ENCODE measurements at places on chromosomes 4 and X.
A peak's percentile ranks its signal among the peaks of the same experiment; 100 is the strongest.

GRCh38 chr4:118325431-118325830, 27.4 kb downstream of the PRSS12 start:
- no peak for DNase-seq

DNA sequence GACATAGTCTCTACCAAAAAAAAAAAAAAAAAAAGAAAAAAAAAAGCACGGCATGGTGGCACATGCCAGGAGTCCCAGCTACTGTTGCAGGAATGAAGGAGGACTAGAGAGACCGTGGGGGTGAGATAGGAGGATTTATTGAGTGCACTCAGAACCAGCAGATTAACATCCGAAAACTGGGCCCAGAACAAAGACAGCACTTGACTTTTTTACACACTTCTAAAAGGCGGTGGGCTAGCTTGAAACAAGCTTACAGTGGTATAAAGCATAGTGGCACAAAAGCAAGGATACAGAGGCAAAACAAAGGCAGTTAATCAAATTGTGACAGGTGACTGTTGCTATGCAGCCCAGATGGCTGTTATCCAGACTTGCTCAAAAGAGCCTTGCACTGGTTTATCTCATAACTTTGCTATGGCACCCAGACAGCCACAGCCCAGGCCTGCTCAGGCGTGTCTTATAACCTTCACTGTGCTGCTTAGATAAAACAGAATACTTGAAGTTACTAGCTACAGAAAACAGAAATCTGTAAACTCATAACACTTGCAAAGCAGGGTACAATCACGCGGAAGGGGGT, 9.9 kb upstream of the PI4K2B start:
- DNase-seq = no peak

GRCh38 chrX:130974323-130974722, 71.3 kb upstream of the ENOX2 start:
- no peak for DNase-seq

- no peak for DNase-seq
Measured at GRCh38 chrX:39156051-39156450, 354.8 kb downstream of the MID1IP1 start.

DNA sequence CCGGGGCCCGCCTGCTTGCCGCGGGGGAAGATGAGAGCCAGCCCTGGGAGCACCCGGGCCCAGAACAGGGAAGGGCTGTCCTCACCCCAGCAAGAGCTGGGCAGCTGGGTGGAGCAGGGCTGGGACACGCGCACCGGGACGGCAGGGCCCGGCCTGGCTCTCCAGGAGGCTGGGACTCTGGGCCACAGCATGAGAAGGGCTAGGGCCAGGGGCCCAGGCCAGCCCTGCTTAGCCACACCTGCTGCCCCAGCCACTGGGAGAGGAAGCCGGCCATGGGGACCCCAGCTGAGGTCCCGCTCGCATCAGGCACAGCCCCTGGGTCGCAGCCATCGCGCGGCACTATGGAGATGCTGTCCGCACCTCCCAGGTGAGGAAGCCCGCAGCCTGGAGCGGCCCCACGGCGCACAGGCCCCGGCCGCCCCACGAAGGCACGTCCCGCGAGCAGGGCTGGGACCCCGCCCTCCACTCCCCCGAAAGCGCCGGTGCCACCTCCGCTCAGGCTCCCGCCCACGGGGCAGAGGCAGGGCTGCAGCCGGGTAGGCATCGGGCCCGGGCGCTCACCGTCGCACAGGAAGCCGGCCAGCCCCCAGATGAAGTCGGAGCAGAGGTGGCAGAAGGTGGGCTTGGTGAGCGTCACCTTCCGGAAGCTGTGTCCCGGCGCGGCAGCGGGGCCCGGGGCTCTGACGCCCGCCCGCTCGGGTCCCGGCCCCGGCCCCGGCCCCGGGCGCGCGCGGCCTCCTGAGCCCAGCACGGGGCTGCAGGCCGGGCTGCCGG, 531 bp downstream of the DGKQ start:
- peak; percentile 19 for DNase-seq

DNA sequence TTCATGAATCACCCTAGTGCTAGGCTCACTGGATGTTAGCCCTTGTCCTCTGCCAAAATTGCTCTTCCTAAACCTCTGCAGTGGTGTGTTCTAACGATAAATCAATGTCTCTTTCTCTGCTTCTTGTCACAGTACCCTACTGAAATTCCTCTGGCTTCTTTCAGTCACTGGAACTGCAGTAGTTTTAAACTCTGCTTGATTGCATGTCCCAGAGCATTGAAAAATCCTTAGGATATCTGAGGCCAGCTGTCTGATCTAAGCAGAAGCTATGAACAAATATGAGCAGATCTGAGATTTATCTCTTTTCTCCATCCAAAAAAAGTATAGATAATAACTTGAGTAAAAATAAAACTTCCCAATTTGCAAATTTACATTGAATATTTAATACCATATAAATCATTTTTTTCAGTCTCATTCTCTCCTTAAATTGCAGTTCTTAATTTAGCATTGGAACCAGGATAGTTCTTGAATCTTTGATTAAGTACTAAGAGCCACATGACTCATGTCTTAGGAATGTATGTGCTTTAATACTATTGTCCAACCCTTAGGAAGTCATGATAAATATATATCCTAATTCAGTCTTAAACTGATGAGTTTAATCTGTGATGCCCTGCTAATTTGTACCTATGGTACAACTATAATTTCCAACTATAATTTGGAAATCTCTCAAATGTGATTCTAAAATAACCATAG, 169.7 kb downstream of the PDHA2 start:
- no peak for DNase-seq

GRCh38 chrX:8576821-8577220, 112.2 kb downstream of the VCX3B start:
- DNase-seq = no peak

GRCh38 chr4:184384056-184384809, 90.1 kb downstream of the IRF2 start:
- no peak for DNase-seq

DNA sequence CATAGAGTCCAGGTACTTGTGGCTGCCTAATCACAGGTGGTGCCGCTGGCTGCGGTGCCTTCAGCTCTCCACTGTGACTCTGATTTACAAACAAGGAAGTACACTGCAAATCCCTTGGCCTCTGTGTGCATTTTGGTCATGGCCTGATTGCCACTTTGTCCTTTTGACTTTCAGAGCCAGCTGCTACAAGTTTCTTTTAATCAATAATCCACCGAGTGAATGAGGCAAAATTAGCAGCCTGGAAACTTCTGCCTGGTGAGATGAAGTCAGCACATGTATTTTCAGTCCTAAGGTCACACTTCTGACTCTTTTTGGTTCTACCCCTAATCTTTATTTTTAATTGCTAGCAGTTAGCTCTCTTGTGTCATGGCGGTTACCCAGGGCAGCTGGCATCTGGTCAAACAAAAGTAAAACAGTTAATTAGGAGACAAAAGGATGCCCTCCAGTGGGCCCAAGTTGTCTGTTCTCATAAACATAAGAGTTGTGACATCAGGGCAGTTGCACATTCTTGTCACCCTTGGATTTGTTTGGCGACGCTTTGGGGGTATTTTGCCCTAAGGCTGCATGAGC, 62.3 kb upstream of the LNX1 start:
- DNase-seq = no peak

GRCh38 chrX:106921637-106922036, 1.4 kb downstream of the CLDN2 start:
- no peak for DNase-seq

DNA sequence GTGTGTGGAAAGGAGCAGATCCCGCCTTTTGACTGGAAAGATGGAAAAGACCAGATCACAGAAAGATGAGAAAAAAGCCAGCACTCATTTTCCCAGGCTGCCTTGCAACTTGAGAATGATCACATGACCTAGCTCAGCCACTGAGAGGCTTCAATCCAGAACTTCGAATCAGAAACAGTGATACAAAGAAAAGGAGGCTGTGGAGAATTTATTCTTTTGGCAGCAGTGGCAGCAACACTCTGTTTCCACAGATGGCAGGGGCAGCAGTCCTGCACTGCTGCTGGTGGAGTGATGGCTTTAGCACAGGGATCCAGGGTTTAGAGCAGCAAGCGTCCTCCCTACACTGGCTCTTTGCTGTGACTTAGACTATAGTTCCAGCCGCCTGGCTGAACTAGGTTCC, 77.8 kb upstream of the SH3RF1 start:
- no peak for DNase-seq

GRCh38 chr4:53889326-53890055, 174.9 kb downstream of the CHIC2 start:
- DNase-seq = no peak

- DNase-seq = no peak
Measured at GRCh38 chr4:60962286-60962685, 237.8 kb upstream of the ADGRL3 start.

DNA sequence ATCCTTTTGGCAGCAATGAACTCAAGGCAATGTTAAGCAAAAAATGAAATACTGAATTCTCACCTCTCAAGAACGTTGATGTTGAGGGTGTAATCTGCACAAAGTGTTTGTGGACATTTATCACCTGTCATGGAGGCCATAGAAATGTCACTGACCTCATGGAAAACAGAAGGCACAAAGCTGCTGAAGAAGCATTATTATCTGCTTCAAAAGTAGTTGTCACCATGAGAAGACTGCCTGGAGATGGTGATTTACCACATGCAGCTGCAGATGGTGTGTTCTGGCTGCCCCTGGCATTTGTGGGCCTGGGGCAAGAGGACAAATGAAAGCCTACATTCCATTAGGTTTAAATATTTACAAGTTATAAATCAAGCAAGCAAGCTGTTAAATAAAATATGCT, 116.8 kb upstream of the RPS6KA3 start:
- no peak for DNase-seq

DNA sequence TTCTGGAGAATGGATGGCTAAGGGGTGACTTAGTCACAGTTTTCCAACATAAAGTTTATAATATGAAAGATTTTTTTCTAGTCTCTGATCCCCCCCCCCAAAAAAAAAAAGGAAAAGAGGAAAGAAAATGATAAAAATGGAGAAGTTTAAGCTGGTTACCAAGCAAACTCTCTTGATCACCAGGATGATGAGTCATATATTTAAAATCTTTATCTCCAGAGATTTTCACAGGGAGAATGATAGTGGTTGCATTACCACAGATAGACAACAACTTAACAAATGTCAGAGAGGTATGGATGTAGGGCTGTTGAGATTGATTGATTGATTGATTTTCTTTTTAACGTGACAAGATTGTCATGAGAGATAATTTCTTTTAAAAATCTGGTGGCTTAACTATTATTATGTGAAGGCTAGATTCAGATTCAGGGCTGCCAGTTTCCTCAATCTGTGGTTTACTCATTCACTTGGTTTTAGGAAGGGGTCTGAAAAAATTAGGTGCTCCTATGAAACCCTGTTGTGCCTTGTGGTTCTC, 13.3 kb upstream of the TEX13C start:
- DNase-seq = no peak

- no peak for DNase-seq
Measured at GRCh38 chrX:85698921-85699320, 319.5 kb upstream of the POF1B start.

- DNase-seq = no peak
Measured at GRCh38 chrX:114583646-114584374, at the start of gene HTR2C. TSS of gene HTR2C (plus strand) at chrX:114584086. CDS start at chrX:114726937, 142,851 bp downstream.

DNA sequence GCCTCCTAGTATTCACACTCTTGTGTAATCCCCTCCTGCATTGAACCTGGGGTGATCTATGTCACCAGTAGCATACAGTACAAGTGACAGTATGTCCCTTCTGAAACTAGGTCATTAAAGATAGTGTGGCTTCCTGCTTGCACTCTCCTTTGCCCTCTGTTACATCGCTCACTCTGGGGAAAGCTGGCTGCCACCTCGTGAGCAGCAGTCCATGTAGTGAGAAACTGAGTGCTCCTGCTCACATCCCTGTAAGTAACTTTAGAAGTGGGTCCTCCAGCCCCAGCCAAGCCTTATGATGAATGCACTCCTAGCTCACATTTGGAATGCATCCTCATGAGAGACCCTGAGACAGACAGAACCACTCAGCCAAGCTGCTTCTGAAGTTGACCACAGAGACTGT, 89.8 kb upstream of the TNIP3 start:
- DNase-seq = no peak

- no peak for DNase-seq
Measured at GRCh38 chr4:22356987-22357596, 158.8 kb downstream of the ADGRA3 start.

DNA sequence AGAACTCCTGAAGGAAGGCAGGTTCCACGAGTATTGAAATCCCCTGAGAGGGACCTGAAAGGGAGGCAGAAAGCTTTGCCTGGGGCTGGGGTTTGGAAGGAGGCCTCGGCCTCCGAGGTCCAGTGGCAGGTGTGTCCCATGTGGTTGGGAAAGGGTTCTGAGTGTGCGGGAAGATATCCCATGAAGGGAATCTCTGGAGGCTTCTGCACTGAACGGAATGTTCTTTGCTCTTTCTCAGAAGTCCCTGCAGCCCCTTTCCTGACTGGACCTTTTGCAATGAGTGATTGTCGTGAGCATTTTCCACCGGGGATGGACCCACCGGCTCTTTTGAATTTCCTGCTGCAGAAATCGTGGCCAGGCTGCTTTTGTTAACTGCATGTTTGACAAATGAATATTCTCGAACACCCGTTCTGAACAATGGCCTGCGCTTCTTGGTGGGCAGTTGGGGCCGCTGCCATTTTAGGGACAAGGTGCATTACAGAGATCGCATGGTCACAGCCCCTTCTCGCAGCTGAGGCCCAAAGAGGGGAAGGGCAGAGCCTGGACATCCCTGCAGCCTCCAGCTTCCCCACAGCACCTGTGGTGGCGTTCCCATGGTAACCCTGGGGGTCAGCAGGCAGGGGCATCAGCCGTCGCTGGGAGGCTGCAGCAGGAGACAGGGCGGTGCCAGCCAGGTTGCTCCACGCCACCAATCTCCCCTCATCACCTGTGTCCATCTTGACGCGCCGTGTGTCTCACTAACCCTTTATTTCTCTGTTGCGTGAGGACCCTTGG, 18.3 kb upstream of the HTRA3 start:
- no peak for DNase-seq

- no peak for DNase-seq
Measured at GRCh38 chr4:6955261-6955911, 45.8 kb downstream of the TBC1D14 start.

GRCh38 chr4:146472404-146472803, 49.3 kb downstream of the SLC10A7 start:
- DNase-seq = no peak

GRCh38 chr4:162366146-162366545, 202.3 kb upstream of the FSTL5 start:
- DNase-seq = no peak

Measured in activated CD4-positive, CD25-positive, alpha-beta regulatory T cell (primary cell).